A549 treated with GW870086 at 1 μM for 4 hours (cell line): ENCODE measurements at places on chromosomes 7 and 10. TPM values are rescaled to one million over a fixed set of nuclear protein-coding genes. Genes with fewer than 3 reads are reported as not detected.

AMZ1 gene
- total RNA-seq = 0.02 to 0.05 TPM (median 0.03 TPM) in 3 of 5 replicates, not detected in the others

ANKRD61 gene
- total RNA-seq = 0.43 to 0.77 TPM (median 0.53 TPM) in 5 replicates

RBP3 gene
- total RNA-seq = not detected in 5 replicates

ITPRID1 gene
- not detected in 5 replicates for total RNA-seq

OPN4 gene
- total RNA-seq = not detected in 5 replicates

CNNM1 gene
- 24.0 to 32.5 TPM (median 30.1 TPM) in 5 replicates for total RNA-seq

GTF2IRD1 gene
- total RNA-seq = 19.4 to 25.3 TPM (median 24.3 TPM) in 5 replicates

EXOC4 gene
- total RNA-seq = 17.7 to 21.2 TPM (median 20.3 TPM) in 5 replicates

ODAD2 gene
- total RNA-seq = not detected in 5 replicates

RHOBTB1 gene
- total RNA-seq = 8.8 to 11.8 TPM (median 11.4 TPM) in 5 replicates
